ENCODE measurements at places on chromosomes 2 and 18.

GRCh38 chr2:65382776-65383357 lies 49.5 kb downstream of the SPRED2 start:
- no peak for DNase-seq

- peak; percentile 40 for DNase-seq
These were observed 916 bp upstream of the PDCD1 start for GRCh38 chr2:241859436-241860183.

DNA sequence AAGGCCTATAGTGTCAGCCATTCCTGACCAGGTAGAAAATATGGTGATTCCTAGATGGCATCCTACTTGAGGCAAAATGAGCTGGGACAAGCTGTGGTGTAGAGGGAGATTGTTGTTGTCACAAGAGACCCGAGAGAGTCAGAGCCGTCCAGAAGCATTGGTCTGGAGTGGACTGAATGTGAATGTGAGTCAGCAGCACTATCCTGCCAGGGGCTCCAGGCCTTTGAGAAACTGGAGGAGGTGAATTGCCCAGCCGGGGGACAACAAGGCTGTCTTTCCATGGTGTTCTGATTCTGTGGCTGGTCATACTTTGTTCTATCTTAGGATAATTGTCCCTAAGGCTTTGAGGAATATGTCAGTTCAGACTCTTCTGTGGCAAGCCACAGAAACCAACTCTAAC lies 29.4 kb upstream of the EIF2AK3 start:
- no peak for DNase-seq

GRCh38 chr2:195471807-195472206 lies 185.2 kb upstream of the SLC39A10 start:
- no peak for DNase-seq

GRCh38 chr2:164560902-164561301 lies 60.4 kb downstream of the GRB14 start:
- DNase-seq, result no peak

GRCh38 chr2:191941376-191941929 lies 94.6 kb upstream of the CAVIN2 start:
- DNase-seq, result no peak

GRCh38 chr2:205680903-205681302 lies 1.4 kb upstream of the NRP2 start:
- DNase-seq, result no peak

- no peak for DNase-seq
These were observed 128.4 kb downstream of the PIEZO2 start for GRCh38 chr18:11020877-11021414.

DNA sequence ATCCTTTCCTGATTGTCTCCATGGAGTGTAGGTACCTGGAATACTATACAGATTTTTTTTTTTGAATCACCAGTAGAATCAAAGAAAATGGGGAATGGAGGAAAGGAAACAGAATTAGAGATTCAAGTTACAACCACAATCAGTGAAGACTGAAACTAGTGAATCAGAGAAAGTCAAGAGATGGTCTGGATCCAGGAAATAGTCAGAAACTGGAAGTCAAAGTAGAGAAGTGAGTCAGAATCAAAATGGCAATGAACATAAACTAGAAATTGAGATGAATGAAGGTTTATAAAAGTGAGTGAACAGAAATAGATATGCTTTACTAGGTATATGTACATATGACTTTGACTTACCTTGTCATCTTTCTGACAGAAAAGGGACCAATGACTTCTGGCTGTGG lies 579.0 kb downstream of the PLCL1 start:
- DNase-seq, result no peak

- no peak for DNase-seq
These were observed 103.3 kb downstream of the METTL4 start for GRCh38 chr18:2468051-2468450.

GRCh38 chr18:31077878-31078277 lies 24.3 kb downstream of the DSC2 start:
- no peak for DNase-seq

DNA sequence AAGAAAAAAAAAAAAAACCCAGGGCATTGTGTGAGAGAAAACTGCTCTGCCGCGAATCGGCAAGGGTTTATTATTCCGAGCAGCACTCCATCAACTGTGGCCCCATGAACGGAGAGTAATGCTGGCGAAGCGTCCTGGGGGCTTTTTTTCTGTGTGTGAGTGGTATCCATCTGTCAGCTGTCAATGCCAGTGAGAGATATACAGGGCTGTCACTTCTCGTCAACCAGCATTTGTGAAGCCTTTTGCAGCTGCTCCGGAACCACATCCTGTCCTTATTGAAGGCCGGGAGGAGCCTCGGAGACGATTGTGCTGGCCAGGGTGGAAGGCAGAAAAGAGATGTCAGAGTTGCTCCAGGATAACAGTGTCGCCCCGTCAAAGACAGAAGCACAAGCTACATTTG lies 356.9 kb upstream of the SMIM21 start:
- no peak for DNase-seq

DNA sequence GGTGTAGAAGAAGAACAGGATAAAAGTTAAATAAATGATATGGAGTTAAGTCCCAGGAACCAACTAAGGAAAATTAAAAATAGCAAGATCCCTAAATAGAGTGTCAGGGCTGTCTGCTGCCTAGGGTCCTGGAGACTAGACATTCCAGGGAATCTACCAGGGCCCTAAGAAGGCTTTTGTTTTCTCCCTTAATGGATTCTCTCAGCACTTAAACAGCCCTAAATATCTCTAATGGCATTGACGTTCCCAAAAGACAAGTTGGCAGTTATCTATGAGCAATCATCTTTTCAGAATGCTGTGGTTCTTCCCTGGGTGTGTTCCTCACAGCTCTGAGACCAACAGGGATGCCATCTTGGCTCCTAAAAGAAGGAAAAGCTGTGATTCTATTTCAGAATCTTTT lies 616.3 kb downstream of the EPHA4 start:
- DNase-seq, result no peak

- DNase-seq, result no peak
These were observed 44.8 kb downstream of the RMP24 start for GRCh38 chr18:36017232-36017631.

DNA sequence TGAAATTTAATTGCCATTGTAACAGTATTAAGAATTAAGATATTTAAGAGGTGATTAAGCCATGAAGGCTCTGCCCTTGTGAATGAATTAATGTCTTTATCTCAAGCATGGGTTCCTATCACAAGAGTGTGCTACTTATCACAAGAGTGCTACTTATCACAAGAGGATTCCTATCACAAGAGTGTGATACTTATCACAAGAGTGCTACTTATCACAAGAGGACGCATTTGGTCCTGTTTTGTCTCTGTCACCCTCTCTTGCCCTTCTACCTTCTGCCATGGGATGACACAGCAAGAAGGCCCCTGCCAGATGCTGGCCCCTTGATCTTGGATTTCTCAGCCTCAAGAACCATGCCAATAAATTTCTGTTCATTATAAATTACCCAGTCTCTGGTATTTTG lies 13.2 kb upstream of the COL5A2 start:
- no peak for DNase-seq

DNA sequence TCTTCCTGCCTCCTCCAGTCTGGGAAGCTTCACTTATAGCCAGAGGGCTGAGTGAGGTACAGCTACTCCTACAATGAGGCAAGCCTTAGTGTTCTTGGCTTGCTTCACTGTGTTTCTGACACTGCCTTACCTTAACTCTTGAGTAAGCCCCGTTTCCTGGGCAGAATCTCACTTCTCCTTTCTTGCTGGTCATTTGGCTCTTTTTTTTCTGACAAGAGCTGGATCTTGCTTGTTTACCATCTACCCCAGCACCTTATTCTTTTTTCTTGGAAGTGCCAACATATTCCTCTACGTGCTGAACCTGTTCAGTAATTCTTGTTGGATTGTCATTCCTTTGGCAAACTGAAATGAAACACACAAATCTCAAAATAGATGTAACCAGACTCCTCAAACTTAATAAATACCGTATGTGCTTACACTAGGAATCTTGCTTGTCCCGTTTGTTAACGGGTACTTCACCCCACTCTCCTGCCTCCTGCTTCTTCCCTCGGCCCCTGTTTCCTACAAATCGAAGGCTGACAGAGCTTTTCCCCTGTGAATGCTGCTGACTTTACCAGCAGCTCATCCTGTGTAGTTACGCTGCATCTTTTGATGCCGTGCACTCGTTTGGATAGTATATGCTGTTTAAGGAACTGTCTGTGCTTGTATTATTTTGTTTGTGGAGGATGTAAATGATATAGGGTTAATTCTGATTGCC lies 132.2 kb downstream of the FMNL2 start:
- DNase-seq, result peak; percentile 83

DNA sequence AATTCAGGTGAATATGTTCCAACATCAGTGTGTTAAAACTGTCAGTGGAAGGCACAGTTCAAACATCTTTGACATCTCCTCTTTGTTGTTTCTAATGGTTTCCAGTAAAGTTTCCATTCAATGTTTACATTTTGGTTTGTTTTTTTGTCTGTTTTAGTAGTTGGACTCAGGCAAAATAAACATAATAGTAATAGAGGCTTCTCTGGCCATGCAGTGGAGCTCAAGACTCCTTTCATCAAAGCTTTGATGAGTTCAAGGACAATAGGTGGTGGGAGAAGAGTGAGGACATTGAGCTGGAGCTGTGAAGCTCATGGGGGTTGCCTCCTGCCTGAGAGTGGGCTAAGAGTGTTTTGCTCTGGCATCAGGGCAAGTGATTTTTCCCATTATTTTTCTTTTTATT lies 1853.7 kb upstream of the CELF4 start:
- DNase-seq, result no peak

- no peak for DNase-seq
These were observed 161.6 kb downstream of the NEDD4L start for GRCh38 chr18:58205443-58206160.

- DNase-seq, result no peak
These were observed 425.4 kb downstream of the TGIF1 start for GRCh38 chr18:3875376-3875775.

DNA sequence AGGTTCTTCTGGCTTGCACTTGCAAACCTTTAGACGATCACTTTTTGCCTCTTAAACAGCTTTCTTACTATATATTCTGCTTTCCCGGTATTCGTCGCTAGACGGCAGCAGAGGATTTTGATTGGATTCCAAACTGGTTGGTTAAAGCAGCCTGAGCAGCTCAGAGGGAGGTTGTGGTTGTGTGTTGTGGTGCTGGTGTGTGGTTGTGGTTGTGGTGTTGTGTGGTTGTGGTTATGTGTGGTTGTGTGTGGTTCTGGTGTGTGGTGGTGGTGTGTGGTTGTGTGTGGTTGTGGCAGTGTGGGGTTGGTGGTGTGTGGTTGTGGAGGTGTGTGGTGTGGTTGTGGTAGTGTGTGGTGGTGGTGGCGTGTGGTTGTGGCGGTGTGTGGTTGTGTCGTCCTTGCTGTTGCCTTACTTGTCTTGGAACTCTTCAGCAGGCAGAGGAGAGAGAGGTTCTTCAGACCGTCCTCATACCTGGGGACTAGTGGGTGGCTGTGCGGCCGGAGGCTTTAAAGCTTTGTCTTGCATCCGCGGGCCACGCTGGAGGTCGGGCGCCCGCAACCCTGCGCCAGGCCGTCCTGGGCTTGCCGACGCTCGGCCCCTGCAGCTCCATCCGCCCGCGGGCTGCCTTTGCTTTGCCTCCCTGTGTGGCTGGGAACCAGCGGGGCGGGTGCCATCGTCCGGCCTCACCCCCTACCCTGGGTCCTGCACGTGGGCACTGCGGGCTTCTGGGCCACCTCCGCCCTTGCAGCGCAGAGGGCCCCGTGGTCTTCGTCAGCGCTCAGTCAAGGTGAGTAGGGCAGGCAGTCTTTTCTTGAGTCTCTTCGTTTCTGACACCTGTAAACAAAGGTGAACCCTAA lies 190.8 kb downstream of the ARHGAP28 start:
- DNase-seq, result peak; percentile 59

GRCh38 chr2:192885569-192886160 lies 690.9 kb upstream of the TMEFF2 start:
- no peak for DNase-seq

GRCh38 chr2:96783388-96783787 lies 22.7 kb downstream of the CNNM4 start:
- no peak for DNase-seq

GRCh38 chr2:39127973-39128372 lies 7.1 kb upstream of the SOS1 start:
- no peak for DNase-seq

GRCh38 chr2:81979086-81979485 lies 1674.5 kb upstream of the LRRTM1 start:
- no peak for DNase-seq

DNA sequence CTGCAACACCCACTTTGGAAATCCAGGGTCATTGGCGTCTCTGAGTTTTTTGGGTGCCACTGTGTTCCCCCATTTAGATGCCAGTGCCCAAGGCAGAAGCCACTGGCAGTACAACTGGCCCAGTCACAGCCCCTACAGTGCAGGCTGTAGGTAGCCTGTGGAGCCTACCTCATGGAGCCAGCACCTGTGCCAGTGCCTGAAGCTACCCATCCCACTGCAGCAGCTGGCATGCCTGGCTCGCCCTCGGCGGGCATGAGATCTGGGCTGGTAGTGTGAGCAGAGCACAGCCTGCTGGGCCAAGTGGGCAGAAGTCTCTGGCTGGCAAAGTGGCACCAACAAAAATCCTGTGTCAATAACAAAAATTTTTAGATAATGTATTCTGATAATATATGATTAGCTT lies 1111.4 kb upstream of the NXPH2 start:
- DNase-seq, result no peak

GRCh38 chr2:150783015-150783414 lies 295.5 kb upstream of the RND3 start:
- no peak for DNase-seq

GRCh38 chr2:127637725-127638252 lies 8.2 kb upstream of the GPR17 start:
- no peak for DNase-seq

- DNase-seq, result no peak
These were observed 64.1 kb upstream of the ADAM23 start for GRCh38 chr2:206379266-206379665.

- no peak for DNase-seq
These were observed 312.9 kb upstream of the CDH19 start for GRCh38 chr18:66916834-66917233.

- no peak for DNase-seq
These were observed 31.6 kb upstream of the VWC2L start for GRCh38 chr2:214379227-214379626.

DNA sequence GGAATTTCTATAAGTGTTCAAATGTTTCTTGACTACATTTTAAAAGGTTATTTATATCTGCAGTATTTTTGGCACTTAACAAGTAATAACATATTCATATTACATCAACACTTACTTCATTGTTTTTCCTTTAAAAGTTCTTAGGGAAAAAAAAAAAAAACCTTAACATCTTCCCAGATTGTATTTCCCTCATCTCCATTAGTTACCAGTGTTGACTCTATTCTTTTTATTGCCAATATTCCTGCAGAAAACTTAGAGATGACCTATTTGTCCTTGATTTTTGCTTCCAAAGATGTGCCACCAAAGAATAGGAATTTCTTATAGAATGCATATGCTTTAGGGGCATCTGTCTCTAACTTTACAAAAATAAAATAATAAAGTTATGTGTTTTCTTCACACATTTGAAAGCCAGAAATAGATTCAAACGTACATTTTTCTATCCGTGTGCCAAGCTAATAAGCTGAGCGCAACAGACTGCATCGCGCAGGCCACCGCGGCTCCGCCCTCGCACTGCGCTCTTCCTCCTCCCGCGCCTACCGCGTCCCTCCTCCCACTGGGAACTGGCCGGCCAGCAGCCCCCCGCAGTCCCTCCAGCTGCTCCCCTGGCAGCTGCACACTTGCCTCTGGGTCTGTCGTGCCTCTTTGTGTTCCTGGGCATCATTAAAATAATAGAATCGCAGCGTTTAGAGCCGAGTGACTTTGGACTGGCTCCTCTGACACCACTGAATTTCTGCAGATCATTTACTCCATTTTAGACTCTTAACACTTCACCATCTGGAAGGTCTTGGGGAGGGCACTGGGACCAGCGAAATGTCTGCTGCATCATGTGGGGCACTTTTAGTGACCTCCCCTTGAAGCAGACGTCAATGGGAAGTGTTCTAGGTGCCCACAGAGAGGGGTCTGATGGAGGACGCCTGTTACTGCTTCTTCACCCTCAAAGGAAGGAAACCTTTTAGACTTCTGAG lies 21.2 kb upstream of the NAB1 start:
- DNase-seq, result peak; percentile 57

Measured in pons (tissue), 1 donor.